ENCODE measurements at places on chromosomes 1 and 21.
A peak's percentile ranks its signal among the peaks of the same experiment; 100 is the strongest.

GRCh38 chr1:14238472-14239307 lies 359.8 kb upstream of the KAZN start:
- DNase-seq = no peak

- DNase-seq = no peak
Measured at GRCh38 chr1:46205791-46206190, 2.7 kb downstream of the LURAP1 start.

DNA sequence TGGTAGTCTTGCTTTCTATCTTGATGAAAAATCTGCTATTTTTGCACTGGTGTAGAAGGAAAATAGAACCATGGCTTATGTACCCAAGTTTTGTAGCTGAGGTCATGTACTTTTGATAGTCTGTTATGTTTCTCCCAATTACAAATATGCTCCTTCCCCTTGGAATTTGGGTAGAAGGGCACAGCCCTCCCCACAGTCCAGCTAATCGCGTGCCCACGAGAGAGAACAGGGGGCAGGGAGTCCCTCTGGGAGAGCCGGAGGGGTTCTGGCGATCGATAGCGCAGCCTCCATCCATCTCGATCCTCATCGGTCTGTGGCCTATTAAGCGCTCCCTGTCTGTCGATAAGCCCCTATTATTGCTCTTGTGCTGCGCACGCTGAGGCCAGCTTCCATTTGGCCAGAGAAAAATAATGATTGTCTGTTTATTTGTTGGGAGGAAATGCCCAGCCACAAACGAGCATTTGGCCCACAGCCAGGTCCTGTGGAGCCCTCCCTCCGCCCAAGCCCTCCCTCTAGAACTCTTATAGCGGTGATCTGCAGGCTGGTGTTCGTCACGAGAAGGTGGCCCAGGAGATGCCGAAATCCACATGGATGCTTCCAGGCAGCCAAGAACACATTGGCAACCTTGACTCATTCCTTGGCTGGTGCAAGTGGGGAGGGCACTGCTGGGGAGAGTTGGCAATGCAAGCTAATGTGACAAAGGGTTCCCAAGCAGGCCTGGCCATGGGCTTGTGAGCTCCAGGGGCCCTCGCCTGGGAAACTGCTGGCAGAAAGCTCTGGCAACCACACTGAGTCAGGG lies 134.7 kb upstream of the TNR start:
- DNase-seq = no peak

- DNase-seq = no peak
Measured at GRCh38 chr1:209749205-209749604, 6.6 kb upstream of the TRAF3IP3 start.

DNA sequence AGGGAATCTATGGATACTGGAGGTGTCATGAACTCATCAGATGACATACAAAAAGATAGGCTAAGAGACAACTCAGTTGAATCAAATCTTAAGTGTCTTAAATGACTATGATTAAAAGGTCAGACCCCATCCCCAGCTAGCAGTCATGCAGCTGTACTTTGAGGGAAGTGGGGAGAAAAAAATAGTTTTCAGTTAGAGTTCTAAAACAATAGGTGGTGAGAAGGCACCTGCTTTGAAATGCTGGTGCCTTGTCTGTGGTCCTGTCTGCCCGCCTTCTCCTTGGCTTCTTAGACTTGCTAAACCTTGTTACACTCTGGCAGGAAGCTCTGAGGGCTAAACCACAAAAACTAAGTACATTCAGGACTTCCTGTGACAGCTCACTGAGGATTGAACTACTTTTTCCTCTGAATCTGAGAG lies 15.3 kb downstream of the CD2 start:
- DNase-seq = no peak

DNA sequence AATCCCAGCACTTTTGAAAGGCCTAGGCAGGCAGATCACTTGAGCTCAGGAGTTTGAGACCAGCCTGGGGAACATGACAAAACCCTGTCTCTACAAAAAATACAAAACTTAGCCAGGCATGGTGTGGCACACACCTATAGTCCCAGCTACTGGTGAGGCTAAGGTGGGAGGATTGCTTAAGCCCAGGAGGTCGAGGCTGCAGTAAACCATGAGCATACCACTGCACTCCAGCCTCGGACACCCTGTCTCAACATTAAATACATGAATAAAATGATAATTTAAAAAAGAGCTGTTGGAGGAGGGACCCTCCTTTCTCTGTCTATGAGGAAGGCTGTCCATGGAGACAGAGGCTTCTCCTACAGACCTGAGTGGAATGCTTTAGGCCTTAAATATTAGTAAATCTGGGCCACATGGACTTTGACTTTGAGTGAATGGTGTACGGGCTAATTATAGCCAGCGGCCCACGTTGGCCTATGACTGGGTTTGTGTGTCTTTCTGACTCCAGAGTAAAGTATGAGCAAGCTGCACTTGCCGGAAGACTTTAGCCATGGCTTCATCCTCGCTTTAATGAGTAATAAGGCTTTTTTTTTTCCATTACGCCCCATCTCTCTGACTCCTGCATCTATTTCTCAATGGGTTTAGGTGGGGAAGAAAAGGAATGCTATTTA lies 21.3 kb downstream of the RAB3B start:
- no peak for DNase-seq

DNA sequence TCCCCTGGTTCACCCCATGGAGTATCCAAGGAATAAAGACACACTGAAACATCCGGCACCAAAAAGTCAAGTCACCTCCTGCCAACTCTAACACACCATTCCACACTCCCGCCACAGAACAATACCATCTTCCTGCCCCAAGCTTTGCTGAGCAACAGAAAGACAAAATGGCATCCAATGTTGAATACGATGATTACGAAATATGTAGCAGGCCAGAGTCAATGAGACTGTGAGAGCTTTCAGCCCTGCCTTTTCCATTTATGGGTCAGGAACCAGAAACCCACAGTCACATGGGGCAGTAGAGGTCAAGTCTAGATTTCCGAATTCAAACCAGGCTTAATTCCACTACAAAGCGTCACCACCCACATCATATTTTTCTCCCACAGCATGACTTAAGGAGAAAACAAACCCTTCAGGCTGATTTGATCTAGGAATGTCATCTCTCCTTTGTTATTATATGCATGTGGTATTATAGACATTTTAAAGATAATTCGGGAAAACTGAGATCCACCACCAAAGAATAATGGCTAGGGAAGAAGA lies 249.8 kb downstream of the SETD4 start:
- no peak for DNase-seq

DNA sequence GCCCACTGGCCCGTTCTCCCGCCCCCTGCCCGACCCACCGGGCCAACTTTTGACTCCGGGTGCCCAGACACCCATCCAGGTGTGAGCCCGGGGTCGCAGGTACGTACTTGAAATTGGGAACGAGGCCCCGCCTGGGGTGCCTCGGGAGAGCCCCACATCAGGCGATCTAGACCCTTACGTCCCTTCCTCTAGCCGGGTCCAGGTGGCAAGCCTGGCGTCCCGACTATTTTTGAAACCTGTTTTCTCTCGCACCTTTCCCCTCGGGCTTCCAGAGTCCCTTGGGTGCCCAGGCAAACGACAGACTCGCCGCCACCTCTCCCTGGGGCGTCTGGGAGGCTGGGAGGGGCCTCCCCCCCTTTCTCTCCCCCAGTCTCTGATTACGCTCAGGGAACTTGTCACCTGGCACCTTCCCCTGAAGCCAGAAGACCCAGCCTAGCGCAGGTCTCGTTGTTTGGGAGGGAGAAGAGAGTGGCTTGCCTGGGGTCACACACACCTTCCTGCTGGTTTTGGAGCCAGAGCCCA lies 898 bp downstream of the LDLRAP1 start:
- DNase-seq = no peak

GRCh38 chr1:50827546-50827945 lies 132.5 kb downstream of the FAF1 start:
- no peak for DNase-seq

DNA sequence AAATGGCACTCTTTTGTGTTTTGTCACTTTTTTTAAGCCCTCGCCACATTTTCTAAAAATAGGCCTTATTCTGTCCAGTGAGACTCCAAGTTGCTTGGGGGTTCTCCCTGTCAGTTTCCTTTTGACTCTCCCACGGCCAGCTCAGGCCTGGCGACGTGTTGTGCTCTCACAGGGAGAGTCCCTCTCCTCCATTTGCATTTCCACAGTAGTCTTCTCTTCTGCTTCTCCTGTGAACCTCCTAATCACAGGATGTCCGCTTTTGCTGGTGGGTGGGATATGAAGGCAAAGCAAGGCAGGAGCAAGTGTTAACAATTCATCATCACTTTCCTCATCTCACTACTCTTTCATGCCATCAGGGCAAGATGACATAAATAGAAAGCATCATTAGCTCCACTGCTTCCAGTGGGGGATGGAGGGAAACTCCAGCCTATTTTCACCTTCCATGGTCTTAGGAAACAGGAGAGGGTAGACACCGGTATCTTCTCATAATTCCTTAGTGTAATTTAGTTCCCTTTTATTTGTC lies 99.8 kb downstream of the INTS7 start:
- DNase-seq = no peak

- no peak for DNase-seq
Measured at GRCh38 chr1:41698916-41699860, 214.7 kb upstream of the EDN2 start.

DNA sequence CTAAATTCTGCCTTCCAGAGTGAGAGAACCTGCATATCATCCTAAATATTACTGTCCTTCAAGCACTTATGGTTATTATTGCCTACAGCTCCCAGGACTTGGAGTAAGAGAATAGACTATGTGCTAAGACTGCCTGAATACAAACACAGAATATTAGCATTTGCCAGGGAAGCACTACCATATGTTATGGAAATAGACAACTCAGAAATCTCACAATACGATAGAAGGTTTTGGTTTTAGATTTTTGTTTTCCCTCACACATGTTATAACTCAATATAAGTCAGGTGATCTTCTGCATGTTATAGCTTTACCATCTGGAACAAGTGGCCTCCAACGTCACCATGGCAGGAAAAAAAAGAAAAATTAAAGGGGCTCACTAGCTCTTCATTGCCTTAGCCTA lies 413.9 kb downstream of the LRRIQ3 start:
- DNase-seq = no peak

DNA sequence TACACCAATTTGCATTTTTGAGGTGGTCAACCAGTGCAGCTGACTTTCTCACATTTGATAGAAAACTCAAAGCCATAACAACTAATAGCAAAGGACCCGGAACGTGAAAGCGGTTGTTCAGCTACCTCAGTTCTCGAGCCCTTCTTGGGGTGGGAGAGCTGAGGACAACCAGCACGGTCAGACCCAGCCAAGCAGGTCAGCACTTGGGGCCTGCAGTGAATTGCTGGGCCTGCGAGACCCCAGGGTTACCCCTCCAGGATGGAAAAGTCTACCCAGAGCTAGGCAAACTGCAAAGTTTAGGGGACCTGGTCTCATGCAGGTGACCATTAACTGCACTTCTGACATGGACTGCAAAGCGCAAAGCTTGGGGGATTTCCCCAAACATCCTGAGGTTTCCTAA lies 23.8 kb upstream of the AJAP1 start:
- no peak for DNase-seq

GRCh38 chr1:152182944-152183361 lies 23.9 kb upstream of the RPTN start:
- no peak for DNase-seq

DNA sequence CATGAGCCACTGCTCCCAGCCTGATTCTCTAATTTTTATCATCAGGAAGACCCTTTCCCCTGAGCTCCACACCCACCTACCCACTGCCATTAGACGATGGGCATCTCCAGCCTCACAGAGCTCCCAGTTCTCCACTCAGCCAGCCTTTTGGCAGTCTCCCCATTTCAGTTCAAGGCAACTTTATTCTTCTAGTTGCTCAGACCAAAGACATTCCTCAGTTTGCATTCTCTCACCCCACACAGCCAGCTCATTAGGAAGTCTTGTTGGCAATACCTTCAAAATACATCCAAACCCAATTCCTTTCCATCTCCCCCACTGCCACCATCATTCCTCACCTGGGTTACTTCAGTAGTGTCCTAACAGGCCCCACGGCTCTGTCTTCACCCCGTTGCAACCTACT lies 53.4 kb upstream of the COX20 start:
- DNase-seq = no peak

DNA sequence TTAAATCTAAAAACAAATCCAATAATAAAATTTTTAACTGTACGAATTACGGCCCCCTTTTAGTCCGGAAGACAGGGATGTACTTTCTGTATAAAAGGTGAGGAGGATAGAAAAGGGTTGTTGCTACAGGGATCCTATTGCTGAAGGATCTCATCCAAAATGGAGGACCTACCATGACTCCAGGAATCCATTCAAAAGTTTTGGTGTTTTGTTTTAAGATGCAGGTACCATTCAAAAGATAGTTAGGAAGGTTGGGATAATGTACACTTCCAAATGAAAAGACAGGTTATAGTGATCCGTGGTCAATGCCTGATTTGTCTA lies 1.3 kb upstream of the ENAH start:
- no peak for DNase-seq

GRCh38 chr1:38487396-38487795 lies 372.2 kb downstream of the RRAGC start:
- peak; percentile 46 for DNase-seq

DNA sequence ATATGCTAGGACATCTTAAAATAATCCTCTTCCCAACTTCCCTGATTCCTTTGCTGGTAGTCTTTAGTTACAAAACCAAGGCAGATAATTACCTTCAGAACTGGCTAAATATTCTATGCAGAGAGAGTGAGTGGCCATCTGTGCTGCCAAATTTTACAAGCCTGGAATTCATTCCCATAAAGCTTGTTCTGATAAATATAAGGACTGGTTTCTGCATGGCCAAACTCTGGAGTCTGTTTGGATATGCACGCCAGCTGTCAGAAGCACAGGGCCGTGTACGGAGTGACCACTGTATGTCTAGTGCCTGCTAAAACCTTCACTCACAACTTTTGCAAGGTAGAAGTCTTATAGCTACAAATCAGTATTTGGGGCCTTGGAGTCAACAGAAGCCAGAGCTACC lies 66.5 kb upstream of the RAVER2 start:
- DNase-seq = no peak

DNA sequence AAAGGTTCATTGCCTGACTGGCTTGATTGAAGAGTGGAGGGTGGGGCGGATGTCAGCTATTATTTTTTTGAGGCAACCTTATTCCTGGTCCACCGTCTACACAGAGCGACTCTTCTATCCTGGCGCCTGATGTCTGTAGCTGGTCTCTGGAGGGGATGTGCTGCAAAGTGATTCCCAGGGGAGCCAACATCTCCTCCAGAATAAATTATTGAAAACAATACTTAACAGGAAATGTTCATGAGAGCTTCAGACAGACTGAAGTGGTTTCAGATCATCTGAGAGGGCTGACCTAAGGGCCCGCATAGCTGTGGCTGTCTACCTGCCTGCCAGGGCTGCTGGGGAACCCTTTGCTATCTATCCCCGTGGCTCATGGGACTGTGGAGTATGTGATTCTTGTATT lies 66.7 kb downstream of the TEX35 start:
- DNase-seq = no peak

DNA sequence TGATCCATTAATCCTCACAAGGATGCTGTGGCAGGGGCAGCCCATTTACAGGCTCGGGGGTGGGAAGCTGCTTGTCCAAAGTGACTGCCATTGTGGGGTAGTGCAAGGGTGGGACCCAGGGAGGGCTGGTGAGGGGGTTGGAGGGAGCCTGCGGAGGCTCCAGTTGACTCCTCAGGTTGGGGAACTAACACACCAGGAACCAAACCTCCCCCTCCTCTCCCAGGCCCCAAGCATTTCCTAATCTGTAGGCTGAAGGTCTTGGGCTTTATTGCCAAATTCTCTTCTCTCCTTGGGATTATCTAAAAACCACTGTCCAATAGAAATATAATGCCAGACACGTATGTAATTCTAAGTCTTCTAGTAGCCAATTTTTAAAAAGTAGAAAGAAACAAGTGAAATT lies 18.2 kb downstream of the IKBKE start:
- no peak for DNase-seq

Data from vagina (tissue), 2 donors.